CD8-positive, alpha-beta memory T cell (primary cell): ENCODE measurements at places on chromosomes 2 and 18.

GRCh38 chr2:118095610-118096009 is 7.3 kb downstream of the INSIG2 start:
- H3K36me3 ChIP-seq: peaks cover 5% of the 10 kb centered on the region
- no peak for DNase-seq
- no peak overlapping the region for H3K4me3 ChIP-seq
- no peaks in the 10 kb centered on the region for H3K27me3 ChIP-seq
- H3K4me1 ChIP-seq: peaks cover 12% of the 10 kb centered on the region

DNA sequence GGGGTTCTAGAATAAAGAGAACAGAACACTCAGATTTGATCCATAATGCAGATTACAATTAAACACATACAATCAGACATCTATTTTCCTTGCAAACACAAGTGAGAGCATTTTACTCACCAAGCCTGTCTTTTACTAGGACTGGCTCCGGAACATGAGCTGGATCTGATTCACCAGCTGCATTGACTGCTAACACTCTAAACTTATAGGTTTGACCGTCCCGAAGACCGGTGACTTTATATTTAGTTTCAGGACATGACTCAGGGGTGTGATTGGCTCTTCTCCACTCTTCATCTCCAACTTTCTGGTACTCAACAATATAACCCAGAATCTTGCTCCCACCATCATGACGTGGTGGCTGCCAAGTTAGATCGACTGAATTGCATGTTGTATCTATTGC is 112.4 kb downstream of the PLEKHA3 start:
- peaks cover 22% of the 10 kb centered on the region for H3K36me3 ChIP-seq
- no peak overlapping the region for H3K27ac ChIP-seq
- no peak overlapping the region for H3K4me3 ChIP-seq

GRCh38 chr2:209771474-209772289 is at the start of gene UNC80:
UNC80 (plus strand) TSS chr2:209771832; CDS start chr2:209772073, 241 bp downstream.
- no peak for DNase-seq
- H3K27ac ChIP-seq: no peak within 1 kb of the TSS
- no peaks in the 10 kb centered on the region for H3K27me3 ChIP-seq
- H3K4me3 ChIP-seq: no peak within 1 kb of the TSS

DNA sequence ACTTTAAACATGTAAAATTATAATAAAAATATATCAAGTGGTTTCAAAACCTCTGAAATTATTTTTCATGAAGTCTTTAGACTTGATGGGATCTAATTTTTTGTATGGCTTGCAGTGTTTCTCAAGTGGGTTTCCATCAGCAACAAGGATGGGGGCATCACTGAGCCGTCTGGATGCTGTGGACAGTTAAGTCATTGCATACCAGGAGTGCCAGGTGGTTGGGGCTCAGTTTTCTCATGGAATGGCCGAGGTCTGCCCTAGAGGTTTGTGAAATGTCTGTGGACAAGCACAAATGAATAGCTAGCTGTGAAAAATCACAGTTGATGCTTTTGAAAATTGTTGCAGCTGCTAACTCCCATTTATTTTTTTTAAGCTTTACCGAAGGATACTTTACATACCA is 1.7 kb downstream of the PRELID3A start:
- no peaks in the 10 kb centered on the region for H3K27me3 ChIP-seq
- H3K4me3 ChIP-seq: no peak overlapping the region
- no peak for DNase-seq
- peaks cover 14% of the 10 kb centered on the region for H3K4me1 ChIP-seq
- no peaks in the 10 kb centered on the region for H3K36me3 ChIP-seq
- H3K27ac ChIP-seq: no peak overlapping the region

GRCh38 chr2:28377984-28378678 is 14.5 kb upstream of the FOSL2 start:
- no peaks in the 10 kb centered on the region for H3K36me3 ChIP-seq
- DNase-seq: no peak
- peaks cover 28% of the 10 kb centered on the region for H3K4me1 ChIP-seq
- no peaks in the 10 kb centered on the region for H3K27me3 ChIP-seq
- no peak overlapping the region for H3K4me3 ChIP-seq
- H3K27ac ChIP-seq: no peak overlapping the region

DNA sequence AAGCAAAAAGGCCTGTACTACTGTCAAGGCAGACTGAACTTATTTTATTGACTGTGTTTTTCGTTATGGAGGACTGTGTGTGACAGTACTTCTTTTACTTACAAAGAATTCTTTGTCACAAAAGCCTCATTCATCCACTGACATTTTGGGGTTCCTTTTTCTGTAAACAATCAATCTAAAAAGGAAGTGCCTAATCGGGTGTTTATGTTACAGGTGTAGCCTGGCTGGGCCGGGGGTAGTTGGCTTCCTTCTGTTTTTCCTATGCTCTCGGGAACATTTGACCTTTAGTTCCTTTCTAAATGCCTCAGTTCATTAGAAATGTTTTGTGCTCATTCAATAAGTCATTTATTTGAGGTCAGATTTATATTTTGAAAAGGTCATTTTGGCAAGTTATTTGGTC is 8.3 kb downstream of the ZCCHC2 start:
- H3K4me1 ChIP-seq: peaks cover 38% of the 10 kb centered on the region
- DNase-seq: no peak
- H3K27me3 ChIP-seq: no peaks in the 10 kb centered on the region

DNA sequence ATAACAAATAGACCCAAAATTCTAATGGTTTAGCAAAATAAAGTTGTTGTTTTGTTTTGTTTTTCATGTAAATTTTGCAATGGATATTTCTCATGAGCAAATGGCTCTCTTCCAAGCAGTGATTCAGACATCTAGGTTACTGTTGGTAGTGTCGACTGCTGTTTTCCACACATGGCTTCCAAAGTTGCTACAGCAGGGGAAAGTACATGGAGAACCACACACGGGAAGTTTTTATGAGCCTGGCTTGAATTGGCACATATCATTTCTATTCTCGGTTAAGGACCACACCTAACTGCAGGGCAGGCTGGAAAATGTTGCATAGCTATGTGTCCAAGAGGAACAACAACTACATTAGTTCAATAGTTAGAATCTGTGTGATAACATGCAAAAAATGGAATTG is 262.1 kb downstream of the GALNT13 start:
- H3K4me3 ChIP-seq: no peak overlapping the region
- no peaks in the 10 kb centered on the region for H3K36me3 ChIP-seq
- H3K27me3 ChIP-seq: no peaks in the 10 kb centered on the region
- no peaks in the 10 kb centered on the region for H3K4me1 ChIP-seq

DNA sequence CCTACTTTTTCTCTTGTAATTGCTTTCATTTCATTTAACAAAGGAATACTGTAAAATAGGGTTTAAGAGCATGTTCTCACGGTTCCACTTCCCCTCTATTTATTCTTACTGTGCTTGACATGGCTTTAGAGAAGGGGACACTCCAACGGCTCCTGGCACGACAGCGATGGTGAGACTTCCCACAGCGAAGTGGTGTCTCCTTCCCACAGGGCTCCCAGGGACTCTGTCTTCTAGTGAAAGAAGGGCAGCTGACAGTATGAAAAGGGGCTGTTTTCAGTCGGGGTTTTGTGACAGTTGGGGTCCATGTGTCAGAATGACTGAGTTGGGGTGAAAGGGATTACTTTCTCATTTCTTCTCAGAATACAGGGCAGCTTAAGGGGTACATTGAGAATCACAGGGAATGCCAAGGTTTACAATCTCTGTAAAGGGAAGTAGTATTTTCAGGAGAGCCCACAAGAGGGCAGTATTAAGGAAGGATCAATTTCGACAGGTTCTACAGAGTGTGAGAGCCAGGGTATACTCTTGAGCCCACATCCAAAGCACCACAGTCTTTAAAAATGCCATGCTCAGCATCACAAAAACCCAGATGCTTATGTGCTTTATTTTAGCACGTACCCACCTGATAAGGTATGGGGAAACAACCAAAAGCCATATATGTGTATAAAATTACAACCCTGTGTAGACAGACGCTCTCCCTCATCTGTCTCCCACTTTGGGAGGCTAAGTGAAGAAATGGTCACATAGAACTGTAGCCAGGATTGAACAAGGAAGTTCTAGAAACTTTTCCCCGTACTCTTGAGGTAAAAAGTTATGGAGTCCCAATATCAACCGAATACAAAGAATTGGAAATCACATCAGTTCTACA is 31.3 kb upstream of the RAPGEF4 start:
- H3K4me3 ChIP-seq: no peak overlapping the region
- no peak for DNase-seq
- H3K27ac ChIP-seq: no peak overlapping the region
- H3K27me3 ChIP-seq: peaks cover 5% of the 10 kb centered on the region
- H3K36me3 ChIP-seq: no peaks in the 10 kb centered on the region
- H3K4me1 ChIP-seq: no peaks in the 10 kb centered on the region

DNA sequence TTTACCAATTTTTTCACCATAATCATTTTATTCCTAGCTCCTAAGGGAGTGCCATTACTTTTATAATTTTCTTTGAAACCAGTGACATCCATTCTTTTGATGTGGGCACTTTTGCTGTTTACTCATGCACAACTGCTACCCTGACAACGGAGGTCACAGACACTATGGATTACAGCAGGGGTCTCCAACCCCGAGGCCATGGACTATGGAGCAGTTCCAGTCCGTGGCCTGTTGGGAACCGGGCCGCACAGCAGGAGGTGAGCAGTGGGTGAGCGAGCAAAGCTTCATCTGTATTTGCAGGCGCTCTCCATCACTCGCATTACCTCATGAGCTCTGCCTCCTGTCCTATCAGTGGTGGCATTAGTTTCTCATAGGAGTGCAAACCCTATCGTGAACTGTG is 34.6 kb downstream of the PRPF40A start:
- H3K4me3 ChIP-seq: no peak overlapping the region
- no peaks in the 10 kb centered on the region for H3K27me3 ChIP-seq
- H3K27ac ChIP-seq: no peak overlapping the region
- DNase-seq: no peak
- no peaks in the 10 kb centered on the region for H3K4me1 ChIP-seq
- H3K36me3 ChIP-seq: peaks cover 17% of the 10 kb centered on the region

DNA sequence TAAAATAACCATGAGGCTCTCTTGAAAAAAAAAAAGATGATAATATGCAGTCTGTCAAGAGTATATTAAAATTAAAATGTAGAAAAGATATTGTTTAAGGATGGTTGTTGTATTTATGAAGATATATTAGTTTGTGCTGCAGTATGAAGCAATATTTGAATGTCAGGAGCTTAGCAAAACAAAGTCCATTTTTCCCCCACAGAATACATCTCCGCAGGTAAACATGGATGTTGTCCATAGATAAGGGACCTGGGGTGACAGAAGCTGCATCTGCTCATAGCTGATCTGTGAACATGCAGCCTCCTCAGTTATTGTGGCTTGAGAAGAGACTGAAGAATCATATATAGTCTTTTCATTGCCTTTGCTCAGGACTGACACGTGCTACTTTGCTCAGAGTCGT is 366.1 kb upstream of the MMADHC start:
- H3K27me3 ChIP-seq: no peaks in the 10 kb centered on the region
- H3K4me1 ChIP-seq: no peaks in the 10 kb centered on the region
- H3K27ac ChIP-seq: no peak overlapping the region
- H3K4me3 ChIP-seq: no peak overlapping the region

DNA sequence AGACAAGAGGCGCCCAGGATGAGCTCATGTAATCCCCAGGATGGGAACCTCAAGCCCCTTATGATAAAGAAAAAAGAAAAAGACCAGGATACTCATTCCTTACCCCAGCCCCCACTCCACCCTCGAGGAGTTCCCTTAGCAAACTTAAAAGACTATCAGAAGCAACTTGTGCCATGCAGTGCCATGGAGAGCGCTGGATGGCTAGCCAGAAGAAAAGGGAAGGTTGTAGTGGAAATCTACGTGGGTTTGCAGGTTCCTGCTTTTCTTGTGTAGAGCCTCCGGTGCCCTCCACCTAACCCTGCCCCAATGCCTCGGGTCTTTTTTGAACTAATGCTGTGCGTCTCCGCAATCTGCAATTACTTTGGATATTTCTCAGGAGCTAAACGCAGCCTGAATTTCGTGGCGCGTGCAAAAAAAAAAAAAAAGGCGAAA is 16.2 kb upstream of the BCL11A start:
- no peaks in the 10 kb centered on the region for H3K36me3 ChIP-seq
- peak overlapping the region; percentile 17 for H3K4me3 ChIP-seq
- no peak for DNase-seq
- H3K27ac ChIP-seq: no peak overlapping the region
- peaks cover 11% of the 10 kb centered on the region for H3K4me1 ChIP-seq

DNA sequence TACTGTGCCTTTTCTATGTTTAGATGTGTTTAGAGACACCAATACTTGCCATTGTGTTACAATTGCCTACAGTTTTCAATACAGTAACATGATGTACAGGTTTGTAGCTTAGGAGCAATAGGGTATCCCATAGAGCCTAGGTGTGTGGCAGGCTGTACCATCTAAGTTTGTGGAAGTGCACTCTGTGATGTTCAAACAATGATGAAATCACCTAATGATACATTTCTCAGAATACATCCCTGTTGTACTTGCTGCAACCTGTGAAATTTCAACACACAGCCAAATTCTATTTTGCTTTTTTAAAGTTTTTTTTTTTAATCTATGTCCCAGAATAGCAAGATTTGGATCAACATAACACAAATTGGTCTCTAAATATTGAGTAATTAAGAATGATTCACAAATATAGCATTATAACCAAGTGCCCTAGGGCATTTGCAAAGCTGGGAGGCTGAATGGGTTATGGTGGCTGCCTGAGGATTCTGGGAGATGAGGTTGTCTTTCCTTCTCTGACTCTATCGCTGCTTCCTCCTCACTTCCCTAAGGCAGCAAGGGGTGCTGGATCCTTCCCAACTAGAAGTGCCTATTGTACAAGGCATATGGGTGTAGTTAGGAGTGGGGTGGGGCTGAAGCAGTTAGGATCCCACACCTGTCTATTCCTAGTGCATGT is 78.3 kb downstream of the SKA1 start:
- H3K27me3 ChIP-seq: no peaks in the 10 kb centered on the region
- no peaks in the 10 kb centered on the region for H3K4me1 ChIP-seq
- no peak overlapping the region for H3K27ac ChIP-seq
